ENCODE measurements at places on chromosomes 1 and 21. TPM values are rescaled to one million over a fixed set of nuclear protein-coding genes. Genes with fewer than 3 reads are reported as not detected.

Gene PRR9
- total RNA-seq: not detected

DNA sequence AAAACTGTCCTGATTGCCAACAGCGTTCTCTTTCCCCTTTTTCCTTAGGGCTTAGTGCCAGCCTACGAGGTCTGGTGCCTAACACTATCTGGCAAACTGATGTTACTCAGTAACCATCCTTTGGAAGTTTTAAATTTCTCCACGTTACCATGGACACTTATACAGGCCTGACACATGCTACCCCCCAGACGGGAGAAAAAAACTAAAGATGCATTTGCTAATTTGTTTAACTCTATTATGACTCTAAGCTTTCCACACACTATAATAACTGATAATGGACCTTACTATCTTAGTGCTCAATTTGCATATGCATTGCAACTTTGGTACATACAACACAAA lies 36.8 kb downstream of the CLCA1 start:
- H3K27ac ChIP-seq: no peak overlapping the region
- no peak overlapping the region for H3K4me3 ChIP-seq
- no peaks in the 10 kb centered on the region for H3K36me3 ChIP-seq
- H3K27me3 ChIP-seq: peaks cover 11% of the 10 kb centered on the region
- DNase-seq: no peak
- H3K4me1 ChIP-seq: peaks cover 26% of the 10 kb centered on the region

GRCh38 chr21:24939291-24939690 lies 668.0 kb downstream of the MRPL39 start:
- no peak for DNase-seq
- H3K36me3 ChIP-seq: no peaks in the 10 kb centered on the region
- H3K4me3 ChIP-seq: no peak overlapping the region
- H3K4me1 ChIP-seq: no peaks in the 10 kb centered on the region

DNA sequence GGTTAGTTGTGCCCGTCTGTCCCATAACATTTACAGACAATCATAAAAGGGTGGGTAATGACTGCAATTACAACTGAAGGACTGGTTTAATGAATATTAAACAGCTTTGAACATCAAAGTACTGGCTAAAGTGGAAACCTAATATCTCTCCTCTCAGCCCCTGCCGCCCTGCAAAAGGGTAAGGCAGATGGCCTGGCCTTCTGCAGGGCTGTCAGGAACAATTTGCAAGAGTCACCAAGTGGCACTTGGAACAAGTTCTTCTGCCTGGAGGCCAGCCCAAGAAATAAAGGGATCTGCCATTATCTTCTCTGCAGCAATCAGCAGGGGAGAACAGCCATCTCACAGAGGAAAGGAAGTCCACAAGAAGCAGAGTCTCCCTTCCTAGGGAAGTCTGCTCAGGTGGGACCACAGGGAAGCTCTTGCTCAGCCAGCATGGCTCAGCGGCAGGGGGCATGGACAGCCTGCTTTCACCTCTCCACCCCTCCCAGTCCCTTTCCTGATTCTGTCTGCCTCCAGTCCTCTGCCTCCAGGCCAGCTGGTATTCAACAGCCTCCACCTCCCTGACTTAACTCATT lies 96.1 kb downstream of the TRABD2B start:
- no peaks in the 10 kb centered on the region for H3K36me3 ChIP-seq
- no peak overlapping the region for H3K4me3 ChIP-seq
- DNase-seq: no peak
- H3K27me3 ChIP-seq: peaks cover 6% of the 10 kb centered on the region
- peaks cover 3% of the 10 kb centered on the region for H3K4me1 ChIP-seq
- no peak overlapping the region for H3K27ac ChIP-seq

GRCh38 chr1:27807385-27807784 lies 23.2 kb upstream of the PPP1R8 start:
- no peak overlapping the region for H3K27ac ChIP-seq
- peaks cover 17% of the 10 kb centered on the region for H3K36me3 ChIP-seq
- H3K27me3 ChIP-seq: no peaks in the 10 kb centered on the region

GRCh38 chr21:45282283-45283034 lies 5.2 kb downstream of the POFUT2 start:
- no peak for DNase-seq
- peaks cover 8% of the 10 kb centered on the region for H3K27me3 ChIP-seq
- H3K4me1 ChIP-seq: no peaks in the 10 kb centered on the region

Gene PTPN7
- 1.3 TPM for total RNA-seq

DNA sequence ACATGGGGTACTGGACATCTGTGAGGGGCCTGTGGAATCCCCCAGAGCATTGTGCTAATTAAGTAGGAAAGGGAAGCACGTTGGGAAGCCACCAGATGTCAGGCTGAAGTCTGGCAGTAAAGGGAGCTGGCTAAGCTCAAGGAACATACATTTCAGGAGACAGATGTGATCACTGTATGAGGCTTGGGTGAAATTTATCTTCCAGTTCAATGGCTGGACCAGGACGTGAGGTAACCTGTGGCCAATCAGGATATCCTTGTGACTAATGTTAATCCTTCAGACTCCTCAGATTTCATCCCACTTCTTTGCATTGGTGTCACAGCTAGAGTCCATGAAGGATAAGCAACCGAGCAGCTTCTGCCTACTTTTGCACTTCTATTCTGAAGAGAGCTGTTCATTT lies 110.2 kb upstream of the APP start:
- no peak overlapping the region for H3K4me3 ChIP-seq
- no peak for DNase-seq
- H3K27ac ChIP-seq: no peak overlapping the region
- no peaks in the 10 kb centered on the region for H3K4me1 ChIP-seq
- no peaks in the 10 kb centered on the region for H3K27me3 ChIP-seq

DNA sequence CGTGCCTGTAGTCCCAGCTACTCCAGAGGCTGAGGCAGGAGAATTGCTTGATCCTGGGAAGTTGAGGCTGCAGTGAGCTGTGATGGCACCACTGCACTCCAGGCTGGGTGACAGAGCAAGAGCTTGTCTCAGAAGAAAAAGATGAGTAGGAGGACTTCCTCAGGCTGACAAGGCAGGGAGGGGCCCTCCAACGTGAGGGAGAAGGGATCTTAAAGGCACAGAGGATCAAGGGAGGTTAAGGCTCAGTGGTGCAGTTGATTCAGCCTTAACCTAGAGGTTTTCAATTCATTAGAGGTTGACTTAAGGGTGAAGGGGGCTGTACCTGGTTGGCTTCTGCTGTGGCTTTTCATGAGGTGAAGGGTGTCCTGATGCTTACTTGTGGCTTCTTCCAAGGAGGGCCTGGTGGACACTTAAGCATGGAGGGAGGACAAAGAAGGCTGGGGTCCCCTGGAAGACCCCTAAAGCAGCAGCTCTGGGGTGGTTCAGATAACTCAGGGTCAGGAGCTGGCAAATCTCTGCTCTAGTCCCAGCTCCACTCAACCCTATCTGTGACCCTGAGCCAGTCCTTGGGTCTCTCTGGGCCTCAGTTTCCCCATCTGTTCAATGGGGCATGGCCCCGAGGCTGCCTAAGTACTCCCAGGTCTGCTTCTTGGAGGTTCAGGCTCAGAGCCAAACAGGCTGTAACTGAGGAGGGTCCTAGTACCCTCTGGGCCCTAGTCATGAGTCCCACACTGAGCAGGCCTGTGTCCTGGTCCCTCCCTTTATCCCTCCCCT lies 6.3 kb downstream of the EXTL1 start:
- peaks cover 10% of the 10 kb centered on the region for H3K27me3 ChIP-seq
- H3K4me1 ChIP-seq: no peaks in the 10 kb centered on the region
- DNase-seq: no peak
- no peak overlapping the region for H3K4me3 ChIP-seq
- H3K27ac ChIP-seq: no peak overlapping the region
- no peaks in the 10 kb centered on the region for H3K36me3 ChIP-seq

DNA sequence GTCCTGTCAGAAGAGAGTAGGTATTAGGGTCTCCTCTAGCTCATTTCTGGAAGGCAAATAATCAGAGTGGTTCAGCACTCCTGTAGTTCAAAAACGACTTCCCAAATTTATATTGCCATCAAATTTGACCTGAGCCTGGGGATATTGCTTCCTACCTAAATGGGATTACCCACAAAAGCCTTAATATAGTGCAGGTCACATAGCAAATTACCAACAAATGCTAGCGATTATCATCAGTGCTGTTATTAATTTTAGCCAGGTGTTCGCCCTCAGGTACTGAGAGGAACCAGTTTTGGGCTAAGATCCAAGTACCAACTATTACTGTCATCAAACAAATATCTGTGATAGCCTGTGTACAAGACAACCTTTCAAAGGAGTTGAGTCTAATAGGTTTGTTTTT lies 661.8 kb upstream of the PTBP2 start:
- H3K36me3 ChIP-seq: peaks cover 6% of the 10 kb centered on the region
- H3K4me3 ChIP-seq: no peak overlapping the region
- no peak overlapping the region for H3K27ac ChIP-seq
- no peak for DNase-seq
- no peaks in the 10 kb centered on the region for H3K4me1 ChIP-seq
- H3K27me3 ChIP-seq: no peaks in the 10 kb centered on the region

DNA sequence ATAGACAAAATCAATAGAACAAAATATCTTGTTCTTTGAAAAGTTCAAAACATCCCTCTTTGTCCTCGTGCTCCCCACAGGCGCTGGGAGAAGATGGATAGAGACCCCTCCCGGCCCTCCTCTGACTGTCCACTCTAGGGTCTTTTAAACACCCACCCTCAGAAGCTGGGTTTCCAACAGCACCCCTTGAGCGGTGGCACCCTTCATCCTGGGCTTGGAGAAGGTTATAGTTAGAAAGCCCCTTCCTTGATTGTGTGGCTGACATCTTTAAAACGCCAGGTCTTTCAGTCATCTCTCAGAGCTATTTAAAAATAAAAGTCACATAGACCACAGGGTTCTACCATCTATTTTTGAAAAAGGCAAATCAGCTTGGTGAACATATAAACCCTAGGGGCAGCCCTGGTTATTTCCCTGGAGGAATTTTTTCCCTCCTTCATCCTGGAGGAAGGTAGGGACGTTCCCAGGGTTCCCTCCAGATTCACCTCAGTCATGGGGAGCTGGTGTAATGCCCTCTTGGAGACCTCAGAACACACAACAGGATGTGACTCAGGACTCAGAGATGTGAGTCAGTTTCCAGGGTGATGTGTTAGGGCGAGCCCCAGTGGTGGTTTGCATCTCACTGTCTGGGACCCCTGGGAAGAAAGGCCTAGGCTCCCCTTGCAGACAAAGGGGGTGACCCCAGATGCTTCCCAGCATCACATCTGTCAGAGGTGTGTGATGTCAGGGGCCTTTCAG lies 138.5 kb downstream of the CLIC6 start:
- no peak overlapping the region for H3K4me3 ChIP-seq
- no peak overlapping the region for H3K27ac ChIP-seq
- H3K4me1 ChIP-seq: peaks cover 16% of the 10 kb centered on the region
- H3K36me3 ChIP-seq: peaks cover 8% of the 10 kb centered on the region
- DNase-seq: no peak

- peaks cover 1% of the 10 kb centered on the region for H3K27me3 ChIP-seq
- H3K27ac ChIP-seq: no peak overlapping the region
- H3K4me1 ChIP-seq: peaks cover 32% of the 10 kb centered on the region
- no peak for DNase-seq
- H3K4me3 ChIP-seq: no peak overlapping the region
These were observed 275.8 kb downstream of the VAV3 start for GRCh38 chr1:107689159-107689558.

DNA sequence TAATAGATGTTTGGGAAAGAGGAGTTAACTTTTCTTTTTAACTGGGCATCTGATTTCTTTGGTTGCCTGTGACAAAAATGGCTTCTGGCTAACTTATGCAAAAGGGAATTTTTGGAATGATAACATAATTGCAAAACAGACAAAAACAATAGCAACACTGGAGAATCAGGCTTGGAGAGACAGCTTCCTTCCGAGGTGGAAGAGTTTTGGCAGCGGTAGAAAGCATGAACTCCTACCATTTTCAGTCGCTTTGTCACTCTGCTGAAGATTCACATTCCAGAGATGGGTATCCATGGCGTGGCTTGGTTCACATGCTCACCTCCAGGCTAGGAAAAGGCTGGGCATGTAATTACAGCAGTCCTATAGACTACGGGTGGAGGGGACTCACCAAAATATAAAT lies 17.2 kb upstream of the FGGY start:
- H3K27ac ChIP-seq: no peak overlapping the region
- H3K4me3 ChIP-seq: no peak overlapping the region
- no peaks in the 10 kb centered on the region for H3K36me3 ChIP-seq

DNA sequence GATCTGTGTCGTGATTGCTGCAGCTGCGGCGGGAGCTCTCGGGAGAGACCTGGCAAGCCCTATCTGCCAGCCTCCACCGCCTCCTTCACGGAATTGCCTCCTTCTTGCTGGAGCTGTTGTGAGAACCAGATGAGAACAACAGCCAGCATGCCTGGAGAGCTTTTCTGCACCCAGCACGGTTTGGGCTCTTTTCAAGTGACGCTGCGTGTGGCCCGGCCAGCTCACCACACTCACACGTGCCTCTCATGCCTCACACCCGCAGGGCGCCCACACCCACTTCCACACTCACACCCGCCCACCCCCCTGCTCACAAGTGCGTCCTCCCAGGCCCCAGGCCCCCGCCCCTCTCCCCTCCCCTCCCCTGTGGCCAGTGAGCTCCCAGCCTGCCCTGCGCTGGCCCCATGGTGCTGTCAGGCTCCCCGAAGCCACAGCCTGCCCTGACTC lies 135.7 kb upstream of the RUNX3 start:
- no peaks in the 10 kb centered on the region for H3K36me3 ChIP-seq
- H3K27me3 ChIP-seq: peaks cover 2% of the 10 kb centered on the region
- H3K4me1 ChIP-seq: peaks cover 9% of the 10 kb centered on the region
- H3K27ac ChIP-seq: no peak overlapping the region
- DNase-seq: no peak

DNA sequence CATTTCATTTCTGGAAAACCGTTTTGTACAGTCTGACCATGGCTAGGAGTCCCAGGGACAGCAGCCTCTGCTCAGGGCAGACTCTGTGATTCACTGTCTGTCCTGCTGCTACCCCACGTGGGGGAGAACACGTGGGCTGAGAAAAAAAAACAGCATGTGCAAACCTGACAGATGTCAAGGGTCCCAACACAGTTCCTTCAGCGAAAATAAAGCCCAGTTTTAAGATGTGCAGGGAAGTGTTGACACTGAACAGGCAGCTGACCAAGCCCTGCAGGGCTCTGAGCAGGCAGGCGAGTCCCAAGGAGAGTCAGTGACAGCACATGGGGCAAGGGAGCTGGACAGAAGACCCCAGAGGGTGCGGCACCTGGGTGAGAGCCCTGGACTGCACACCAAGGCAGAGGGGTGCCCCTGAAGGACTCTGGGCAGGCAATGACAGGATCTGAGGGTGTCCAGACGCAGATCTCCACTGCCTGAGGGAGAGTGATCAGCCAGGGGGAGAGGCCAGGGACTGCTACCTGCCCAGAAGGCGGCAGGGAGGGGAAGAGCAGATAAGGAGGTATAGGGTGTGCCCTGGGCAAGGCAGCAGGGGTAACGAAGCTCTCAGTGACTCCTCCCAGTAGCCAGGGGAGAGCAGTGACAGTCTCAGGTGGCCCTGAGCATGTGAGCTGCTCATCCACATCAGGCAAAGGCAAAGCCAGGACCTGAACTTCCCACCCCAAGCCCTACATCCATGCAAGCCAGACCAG lies 5.1 kb upstream of the SPATC1L start:
- H3K27ac ChIP-seq: peak overlapping the region; percentile 94
- no peak for DNase-seq
- peaks cover 36% of the 10 kb centered on the region for H3K36me3 ChIP-seq
- peaks cover 18% of the 10 kb centered on the region for H3K27me3 ChIP-seq
- H3K4me3 ChIP-seq: peak overlapping the region; percentile 60

Gene NUP210L
- 0.15 TPM for total RNA-seq

GRCh38 chr1:205458777-205459566 lies 3.1 kb upstream of the BLACAT1 start:
- no peak overlapping the region for H3K4me3 ChIP-seq
- peaks cover 14% of the 10 kb centered on the region for H3K4me1 ChIP-seq
- H3K27me3 ChIP-seq: peaks cover 13% of the 10 kb centered on the region
- H3K27ac ChIP-seq: no peak overlapping the region
- DNase-seq: peak; percentile 80

- H3K4me3 ChIP-seq: peak overlapping the region; percentile 77
- H3K4me1 ChIP-seq: peaks cover 24% of the 10 kb centered on the region
- H3K27ac ChIP-seq: no peak overlapping the region
- DNase-seq: no peak
- peaks cover 5% of the 10 kb centered on the region for H3K27me3 ChIP-seq
These were observed 35.9 kb downstream of the MAB21L3 start for GRCh38 chr1:116147114-116147510.
